Aorta (tissue), 5 donors: ENCODE measurements at places on chromosomes 7 and 10. TPM values are rescaled to one million over a fixed set of nuclear protein-coding genes. Genes with fewer than 3 reads are reported as not detected.

The ASL gene
- 29.1 TPM for total RNA-seq

GRCh38 chr10:125976960-125977605, 80.7 kb downstream of the FANK1 start:
- no peak for DNase-seq

DNA sequence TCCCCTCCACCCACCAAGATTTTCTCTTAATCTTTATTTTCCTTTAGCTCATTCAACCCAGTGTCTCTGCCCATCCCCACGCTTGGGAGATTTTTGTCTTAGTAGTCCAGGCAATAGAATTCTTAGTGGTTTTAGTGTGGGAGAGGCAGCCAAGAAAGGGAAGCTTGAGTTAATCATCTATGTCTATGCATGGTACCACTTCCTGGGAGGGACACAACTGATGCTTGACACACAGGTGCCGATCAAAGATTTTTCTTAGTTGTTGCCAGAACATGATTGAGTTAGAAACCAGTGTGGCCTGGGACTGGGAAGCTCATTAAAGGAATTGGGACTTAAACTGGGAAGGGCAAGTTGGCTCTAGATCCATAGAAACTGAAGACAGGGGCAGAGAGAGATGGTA, 3.1 kb downstream of the STRA8 start:
- no peak for DNase-seq

GRCh38 chr7:129665013-129665401, 53.5 kb downstream of the NRF1 start:
- no peak for DNase-seq

DNA sequence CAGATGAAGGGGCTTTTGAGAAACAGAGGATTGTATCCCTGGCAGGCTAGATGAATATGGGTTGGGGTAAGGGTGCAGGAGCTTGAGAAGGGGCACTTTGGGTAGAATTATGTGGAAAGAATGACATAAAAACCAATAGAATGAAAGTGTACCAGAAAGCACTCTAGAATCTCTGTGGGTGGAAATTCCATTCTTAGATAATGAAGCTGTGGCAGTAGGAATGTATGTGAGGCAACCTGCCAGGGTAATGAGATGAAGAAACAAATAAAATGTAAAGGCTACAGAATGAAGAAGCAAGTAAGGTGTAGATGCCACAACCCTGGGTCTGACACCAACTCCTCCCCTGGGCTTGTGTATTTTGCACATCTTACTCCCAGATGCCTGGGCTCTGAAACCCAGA, 16.8 kb downstream of the NOBOX start:
- no peak for DNase-seq

DNA sequence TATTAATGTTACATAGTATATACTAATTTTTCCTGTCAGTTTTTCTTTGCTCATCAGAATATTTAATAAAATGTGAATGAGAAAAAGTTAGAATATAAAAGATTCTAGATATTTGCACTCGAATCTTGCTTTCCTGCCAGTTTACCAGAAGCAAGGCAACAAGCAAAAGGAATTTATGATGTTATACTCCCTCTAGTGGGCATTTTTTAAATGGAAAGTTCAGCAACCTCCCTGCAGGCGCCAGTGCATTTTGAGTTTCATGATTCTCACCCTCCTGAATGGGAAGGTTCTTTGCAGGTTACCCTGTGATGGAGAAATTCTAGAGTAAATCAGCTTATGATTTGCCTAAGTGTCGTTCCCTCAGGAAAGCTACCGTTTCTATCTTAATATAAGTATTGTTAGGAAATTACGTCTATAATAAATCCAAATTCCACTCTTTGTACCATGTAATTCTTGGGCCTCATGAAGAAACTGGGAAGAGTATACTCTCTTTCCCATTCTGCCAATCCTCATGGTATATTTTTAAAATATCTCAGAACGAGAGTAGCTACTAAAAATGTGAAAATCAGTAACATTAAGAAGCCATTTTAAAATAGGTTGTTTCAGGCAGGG, 350.0 kb downstream of the CRPPA start:
- no peak for DNase-seq

The NRCAM gene
- 1.8 TPM for total RNA-seq

GRCh38 chr7:71507680-71508602, 376.0 kb downstream of the GALNT17 start:
- DNase-seq, result no peak

The MYPN gene
- not detected for total RNA-seq

GRCh38 chr10:133473270-133473669, 19.5 kb downstream of the SCART1 start:
- no peak for DNase-seq

The INA gene
- not detected for total RNA-seq

The RAB11FIP2 gene
- 24.7 TPM for total RNA-seq

- DNase-seq, result no peak
These were observed 12.6 kb downstream of the MYPN start for GRCh38 chr10:68121852-68122251.

DNA sequence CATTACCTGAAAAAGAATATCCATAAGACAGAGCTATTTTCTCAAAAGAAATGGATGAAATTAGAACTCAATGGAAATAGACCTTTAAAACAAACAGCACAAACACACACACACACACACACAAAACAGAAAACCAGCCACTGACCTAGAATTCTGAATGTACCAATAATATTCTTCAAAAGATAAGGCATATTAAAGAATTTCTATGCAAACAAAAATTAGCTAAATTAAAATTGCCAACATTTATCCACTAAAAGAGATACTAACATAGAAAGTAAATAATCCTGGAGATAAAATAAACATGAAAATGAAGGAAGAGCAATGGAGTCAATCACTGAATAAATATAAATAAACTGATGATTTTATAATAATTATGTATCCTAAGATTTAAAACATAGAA, 431.2 kb downstream of the SH2D4B start:
- no peak for DNase-seq

GRCh38 chr7:140519007-140519399, 39.7 kb upstream of the MKRN1 start:
- DNase-seq, result no peak
